ENCODE measurements at places on chromosomes 2 and 18.

DNA sequence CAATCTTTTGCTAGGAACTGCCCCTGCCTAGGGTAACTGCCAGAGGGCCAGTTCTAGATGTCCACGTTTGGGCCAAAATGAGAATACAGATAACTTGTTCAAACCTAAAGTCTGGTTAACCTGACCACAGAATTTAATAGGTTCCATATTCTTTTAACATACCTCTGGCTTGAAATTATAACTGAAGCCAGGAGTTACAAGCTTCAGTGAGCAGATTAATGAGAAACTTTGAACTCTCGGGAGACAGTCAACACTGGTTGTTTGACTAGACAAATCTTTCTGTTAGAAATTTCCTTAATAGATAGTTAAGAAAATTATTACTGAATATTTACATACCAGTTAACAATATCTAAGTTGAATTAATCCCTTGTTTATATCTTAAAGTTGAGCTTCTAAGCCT is 110.0 kb upstream of the KLF7 start:
- no peak for DNase-seq

- DNase-seq: no peak
Observed at GRCh38 chr2:112516801-112517200, 25.5 kb upstream of the POLR1B start.

GRCh38 chr2:239806758-239807434 is 218.2 kb downstream of the NDUFA10 start:
- DNase-seq: no peak

DNA sequence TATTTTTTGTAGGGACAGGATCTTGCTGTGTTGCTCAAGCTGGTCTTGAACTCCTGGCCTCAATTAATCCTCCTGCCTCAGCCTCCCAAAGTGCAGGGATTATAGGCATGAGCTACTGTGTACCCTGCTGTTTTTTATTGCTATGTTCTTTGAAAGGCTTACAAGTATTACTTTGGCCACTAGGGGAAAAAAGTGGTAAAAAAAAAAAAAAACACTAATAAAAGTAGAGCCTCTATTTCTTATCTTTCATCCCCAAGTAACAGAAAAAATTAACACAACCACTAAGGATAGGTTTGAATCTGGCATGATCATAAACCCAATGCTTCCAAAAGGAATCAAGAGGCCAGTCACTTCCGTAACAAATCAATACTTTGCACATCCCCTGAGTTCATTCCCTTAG is 11.6 kb downstream of the NOL10 start:
- no peak for DNase-seq

DNA sequence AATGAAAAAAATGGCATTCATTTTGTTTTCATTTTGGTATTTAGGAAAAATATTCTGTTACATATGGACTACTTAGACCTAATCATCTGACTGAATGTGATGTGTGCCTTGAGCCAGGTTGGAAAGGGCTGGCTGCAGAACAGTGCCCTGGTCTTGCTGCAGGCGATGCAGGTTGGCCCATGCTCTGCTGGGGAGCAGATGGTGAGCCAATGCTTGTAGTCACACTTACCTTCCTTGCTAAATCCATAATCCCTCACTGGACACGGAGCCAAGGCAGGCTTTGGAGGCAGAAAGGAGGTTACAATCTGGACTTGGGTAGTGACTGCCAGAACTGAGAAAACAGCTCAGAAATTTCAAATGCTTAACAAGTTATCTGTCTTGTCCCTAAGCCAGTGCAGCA is 228.7 kb downstream of the ARHGAP15 start:
- DNase-seq: no peak

DNA sequence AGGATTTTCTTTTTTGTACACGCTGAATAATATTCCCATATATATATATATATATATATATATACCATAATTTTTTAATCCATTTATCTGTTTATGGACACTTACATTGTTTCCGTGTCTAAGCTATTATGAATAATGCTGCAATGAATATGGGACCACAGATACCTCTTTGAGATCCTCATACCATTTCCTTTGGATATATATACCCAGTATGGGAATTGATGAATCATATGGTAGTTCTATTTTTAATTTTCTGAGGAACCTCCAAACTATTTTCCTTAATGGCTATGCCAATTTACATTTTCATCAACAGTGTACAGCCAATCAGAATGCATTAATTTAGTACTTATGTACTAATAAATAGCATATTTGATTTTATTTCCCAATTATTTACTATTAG is 53.1 kb downstream of the MERTK start:
- no peak for DNase-seq

GRCh38 chr2:200741468-200742202 is 70.1 kb upstream of the BZW1 start:
- DNase-seq: no peak
